Left ventricle myocardium superior (tissue), 1 donor: ENCODE measurements at places on chromosomes 2 and 18.

DNA sequence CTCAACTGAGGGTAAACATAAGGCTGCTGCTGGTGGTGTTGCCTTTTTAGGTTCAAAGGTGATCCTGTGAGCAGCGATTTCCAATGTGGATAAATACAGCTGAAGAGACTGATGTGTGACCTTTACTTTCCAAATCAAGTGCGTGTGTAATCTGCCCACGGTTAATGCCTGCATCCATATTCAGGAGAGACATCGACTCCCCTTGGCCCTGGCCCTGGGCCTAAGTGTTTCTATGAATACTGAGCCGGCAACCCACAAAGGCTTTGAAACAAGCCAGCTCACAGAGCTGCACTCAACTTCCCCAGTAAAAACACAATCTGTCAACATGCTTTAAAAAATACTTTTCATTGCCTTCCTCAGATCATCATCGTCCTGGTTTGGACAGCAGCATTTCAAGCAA, 1026.6 kb downstream of the TMEM182 start:
- DNase-seq, result no peak

DNA sequence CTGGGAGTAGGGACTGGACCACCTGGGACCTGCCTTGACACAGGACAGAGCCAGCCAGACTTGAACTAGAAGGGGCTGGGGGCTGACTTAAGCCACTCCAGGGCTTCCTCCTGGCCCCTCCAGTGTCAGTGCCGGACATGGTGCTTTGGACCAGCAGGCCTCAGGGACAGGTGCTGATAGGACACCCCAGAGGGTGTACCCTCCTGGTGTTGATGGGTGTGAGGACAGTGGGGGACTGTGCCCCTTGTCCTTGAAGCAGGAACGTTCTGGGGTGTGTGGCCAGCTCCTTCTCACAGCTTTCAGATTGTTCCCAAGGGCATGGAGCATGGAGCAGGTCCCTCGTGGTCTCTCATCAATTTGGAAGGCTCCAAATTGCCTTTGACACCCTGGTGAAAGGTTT, 6.8 kb downstream of the MAL start:
- DNase-seq, result peak; percentile 7

GRCh38 chr2:111190816-111191540, 70.3 kb downstream of the BCL2L11 start:
- no peak for DNase-seq

DNA sequence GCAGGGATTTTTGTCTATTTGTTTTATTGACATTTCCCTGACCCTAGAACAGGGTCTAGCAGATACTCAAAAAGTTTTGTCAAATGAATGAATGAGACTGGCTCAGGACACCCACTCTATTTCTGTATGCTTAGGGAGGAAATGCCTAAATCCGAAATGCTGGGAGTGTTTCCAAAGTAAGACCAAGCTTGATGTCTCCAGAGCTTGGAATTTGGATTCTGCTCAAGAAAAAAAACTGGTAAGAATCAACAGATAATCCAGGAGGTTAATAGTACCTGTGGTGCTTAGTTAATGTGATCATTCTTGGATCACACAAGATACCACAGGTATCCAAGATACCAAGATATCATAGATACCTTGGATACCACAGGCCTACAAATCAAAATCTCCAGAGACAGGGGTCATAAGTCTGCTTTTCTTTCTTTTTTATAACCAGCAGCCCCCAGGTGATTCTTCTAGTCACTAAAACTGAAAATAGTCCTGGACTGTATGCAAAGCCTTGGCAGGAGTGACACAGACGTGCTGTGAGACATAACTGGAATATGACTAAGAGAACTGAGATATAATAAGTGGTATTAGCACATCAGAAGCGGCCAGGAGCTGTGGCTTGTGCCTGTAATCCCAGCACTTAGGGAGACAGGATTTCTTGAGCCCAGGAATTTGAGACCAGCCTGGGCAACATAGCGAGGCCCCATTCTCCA, 39.9 kb upstream of the SP3 start:
- peak; percentile 46 for DNase-seq

GRCh38 chr2:100042562-100042961, 99.8 kb downstream of the AFF3 start:
- DNase-seq, result no peak

- no peak for DNase-seq
Observed at GRCh38 chr18:65822826-65823225, 72.0 kb downstream of the CDH7 start.

DNA sequence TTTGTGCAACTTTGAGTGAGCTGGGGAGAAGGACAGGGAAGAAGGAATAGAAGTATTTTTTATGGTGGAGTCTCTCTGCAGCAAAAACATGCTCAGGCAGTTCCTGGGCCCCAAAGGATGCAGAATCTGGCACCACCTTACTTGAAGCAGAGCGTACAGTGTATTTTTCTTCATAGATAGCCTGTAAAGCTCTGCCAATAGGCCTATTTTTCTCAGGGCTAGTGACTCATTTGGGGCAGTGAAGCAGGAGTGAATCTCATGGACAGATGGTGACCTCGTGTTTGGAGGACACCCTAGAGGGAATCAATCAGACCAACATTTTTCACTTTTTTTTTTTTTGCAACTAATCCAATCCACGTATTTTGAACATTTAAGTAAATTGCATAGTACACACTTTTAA, 268.1 kb upstream of the CXCR4 start:
- DNase-seq, result no peak

DNA sequence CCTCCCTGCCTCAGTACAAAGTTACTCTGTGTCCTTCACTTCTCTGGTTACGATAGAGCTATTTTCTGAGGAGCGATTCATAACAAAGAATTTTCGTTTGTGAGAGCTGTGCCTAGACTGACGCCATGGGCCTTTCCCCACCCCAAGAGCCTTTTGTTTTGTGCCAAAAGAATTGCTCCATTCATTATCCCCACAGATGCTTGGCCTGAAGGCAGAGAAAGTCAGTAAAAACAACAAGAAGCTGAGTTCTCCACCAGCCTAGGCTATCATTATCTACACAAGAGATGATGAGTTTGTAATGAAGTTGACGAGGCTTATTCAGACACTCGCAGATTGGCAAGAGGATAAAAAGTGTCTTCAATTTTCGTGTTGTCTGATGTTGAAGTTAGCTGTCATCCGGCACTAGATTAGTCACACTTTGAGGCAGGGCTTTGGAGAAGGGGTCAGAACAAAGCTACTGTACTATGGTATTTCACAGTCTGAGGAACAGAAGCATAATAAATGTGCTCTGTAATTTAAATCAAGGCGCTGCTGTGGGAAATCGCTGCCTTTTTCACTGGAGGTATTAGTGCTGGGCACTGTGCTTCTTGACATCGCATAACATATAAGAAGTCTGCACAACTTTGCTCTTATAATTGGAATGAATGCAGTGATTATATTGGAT, 278.4 kb upstream of the FIGN start:
- DNase-seq, result no peak

DNA sequence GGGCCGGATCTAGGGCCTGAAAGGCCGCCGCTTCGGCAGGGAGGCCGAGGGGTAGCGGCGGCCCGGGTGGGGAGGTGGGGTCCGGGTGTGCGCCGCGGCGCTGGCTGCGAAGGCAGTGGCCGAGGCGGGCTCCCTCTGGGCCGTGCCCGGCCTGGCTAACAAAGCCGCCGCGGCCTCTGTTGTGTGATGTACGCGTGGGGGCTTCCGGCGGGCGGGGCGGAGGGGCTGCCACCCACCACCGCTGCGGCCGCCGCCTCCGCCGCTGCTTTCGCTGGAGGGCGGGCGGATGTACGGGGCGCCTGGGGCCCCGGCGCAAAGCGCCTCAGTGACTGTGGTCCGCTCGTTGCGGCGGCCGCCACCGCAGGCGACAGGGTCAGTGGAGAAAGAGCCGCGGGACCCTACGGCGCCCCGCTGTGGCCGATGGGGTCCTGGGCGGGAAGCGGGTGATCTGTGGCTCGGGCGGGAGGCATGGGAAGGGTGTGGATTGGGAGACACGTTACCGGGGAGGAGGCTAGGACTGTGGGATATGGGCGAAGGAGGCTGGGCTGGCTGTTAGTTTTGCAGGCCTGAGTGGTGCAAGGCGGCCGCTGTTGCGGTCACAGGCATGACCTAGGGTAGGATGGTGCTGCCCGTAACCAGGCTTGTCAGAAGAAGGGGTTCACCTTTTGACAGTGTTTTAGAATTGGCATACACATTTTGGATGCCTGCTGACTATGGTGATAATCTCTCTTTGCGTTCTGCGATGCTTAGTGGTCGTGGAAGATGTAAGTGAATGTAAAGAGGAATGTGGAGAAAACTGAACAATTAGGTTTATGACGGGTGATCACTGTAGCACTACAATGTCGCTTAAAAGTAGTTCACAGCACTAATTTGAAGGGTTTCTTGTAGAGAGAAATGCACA, 662 bp downstream of the BZW1 start:
- peak; percentile 87 for DNase-seq

DNA sequence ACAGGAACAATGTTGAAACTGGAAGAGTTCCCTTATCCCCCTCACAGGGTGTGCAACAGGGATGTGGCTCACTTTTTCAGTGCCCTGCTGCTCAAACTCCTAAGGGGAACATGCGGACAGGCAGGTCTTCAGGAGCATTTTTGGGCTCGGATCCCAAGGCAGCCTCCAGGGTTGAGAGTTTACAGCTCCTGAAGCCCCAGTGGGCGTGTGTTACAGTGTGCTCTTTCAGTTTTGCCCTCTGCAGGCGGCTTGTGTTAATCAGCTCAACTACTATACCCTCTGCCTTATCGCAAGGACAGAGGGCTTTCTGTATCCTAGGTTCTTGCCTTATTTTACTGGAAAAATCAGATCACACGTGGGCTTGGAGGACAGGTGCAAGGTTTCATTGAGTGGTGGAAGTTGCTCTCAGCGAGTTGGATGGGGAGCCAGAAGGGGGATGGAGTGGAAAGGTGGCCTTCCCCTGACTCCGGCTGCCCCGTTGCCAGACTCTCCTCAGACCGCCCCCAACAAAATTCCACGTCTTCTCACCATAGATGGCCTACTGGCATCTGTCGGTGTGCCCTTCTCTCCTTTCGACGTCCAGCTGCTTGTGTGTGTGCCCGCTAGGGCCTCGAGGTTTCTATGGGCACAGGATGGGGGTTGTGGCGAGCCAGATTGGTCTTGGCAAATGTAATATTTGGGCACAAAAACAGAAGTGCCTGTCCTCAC, 541.9 kb downstream of the TMX3 start:
- no peak for DNase-seq

DNA sequence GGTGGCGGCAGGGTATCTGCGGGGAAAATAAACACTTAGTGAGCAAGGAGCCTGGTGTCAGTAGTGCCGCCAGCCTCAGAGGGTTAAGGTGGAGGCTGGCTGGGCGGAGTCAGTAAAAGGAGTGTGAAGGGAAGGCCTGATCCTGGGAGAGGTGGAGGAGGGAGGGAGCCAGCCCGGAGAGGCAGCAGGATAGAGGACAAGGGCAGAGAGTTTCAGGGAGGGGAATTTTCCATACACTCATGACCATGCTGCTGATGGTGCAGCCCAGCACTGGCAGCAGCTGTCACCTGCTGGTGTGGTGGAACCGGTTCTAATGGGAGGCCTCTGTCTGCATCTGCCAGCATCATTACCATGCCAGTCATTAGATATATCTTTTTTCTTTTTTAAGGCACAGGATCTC, 2.0 kb upstream of the TEX44 start:
- no peak for DNase-seq

DNA sequence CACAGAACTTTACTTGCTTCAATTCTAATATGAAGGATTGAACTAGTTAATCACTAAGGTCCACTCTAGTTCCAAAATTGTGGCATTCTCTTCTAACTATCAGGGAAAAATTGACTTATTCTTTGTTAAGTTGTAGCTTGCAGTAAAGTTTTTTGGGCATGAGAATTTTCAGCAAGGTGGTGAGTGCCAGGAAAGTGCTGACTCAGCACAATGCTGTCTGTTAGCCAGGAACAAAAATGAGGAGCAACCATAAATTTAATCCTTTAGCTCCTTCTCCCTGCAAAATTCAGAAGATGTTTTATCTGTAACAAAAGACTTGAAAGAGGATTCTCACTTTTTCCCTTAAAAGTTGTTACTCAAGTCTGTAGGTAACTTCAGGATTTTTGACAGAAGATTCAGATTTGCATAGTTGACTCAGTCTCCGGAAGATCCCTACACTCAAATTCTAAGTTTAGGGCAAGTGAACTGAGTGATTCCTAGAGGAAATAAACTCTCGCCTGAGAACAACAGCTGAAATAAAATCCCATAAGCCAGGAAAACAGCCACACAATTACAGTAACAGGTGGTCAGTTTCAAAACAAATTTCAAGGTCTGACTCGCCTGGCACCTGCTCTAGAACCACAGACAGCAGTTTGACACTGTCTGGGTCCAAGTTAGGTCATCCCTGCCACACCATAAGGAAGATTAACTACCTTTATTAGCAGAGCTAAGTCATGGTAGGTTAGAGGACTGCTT, 20.2 kb upstream of the DARS1 start:
- no peak for DNase-seq

DNA sequence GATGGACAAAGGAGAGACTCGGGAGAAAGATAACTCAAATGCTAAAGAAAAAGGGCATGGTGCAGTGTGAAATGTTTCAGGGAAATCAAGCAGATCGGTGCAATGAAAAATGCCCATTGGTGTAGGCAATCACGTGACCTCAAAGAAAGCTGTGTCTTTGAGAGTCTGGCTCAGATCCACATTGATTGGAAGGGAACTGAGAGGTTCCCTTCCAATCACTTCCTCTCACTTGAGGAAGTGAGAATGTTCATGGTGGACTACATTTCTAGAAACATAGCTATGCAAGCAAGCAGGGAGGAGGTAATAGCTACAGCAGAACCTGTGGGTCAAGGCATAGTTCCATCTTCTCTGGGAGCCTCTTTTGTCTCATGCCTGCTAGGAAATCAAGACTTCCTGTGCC, 187.4 kb downstream of the LPIN1 start:
- DNase-seq, result no peak

DNA sequence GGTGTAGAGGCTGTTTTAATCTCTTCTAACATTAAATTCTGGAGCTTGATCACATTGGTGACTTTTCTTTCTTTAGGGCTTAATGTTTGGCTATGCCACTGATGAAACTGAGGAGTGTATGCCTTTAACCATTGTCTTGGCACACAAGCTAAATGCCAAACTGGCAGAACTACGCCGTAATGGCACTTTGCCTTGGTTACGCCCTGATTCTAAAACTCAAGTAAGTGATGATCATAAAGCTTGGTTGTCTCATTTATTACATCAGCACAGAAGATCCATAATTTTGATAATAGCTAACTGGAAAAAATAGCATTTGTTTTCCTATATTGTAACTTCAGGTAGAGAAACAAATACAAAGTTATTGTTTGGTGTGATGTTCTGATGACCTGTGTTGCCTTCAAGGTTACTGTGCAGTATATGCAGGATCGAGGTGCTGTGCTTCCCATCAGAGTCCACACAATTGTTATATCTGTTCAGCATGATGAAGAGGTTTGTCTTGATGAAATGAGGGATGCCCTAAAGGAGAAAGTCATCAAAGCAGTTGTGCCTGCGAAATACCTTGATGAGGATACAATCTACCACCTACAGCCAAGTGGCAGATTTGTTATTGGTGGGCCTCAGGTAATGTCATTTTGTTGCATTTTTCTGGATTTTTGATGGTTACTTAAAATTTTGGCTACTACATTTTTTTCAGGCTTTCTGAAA, 2.9 kb downstream of the MAT2A start:
- no peak for DNase-seq

DNA sequence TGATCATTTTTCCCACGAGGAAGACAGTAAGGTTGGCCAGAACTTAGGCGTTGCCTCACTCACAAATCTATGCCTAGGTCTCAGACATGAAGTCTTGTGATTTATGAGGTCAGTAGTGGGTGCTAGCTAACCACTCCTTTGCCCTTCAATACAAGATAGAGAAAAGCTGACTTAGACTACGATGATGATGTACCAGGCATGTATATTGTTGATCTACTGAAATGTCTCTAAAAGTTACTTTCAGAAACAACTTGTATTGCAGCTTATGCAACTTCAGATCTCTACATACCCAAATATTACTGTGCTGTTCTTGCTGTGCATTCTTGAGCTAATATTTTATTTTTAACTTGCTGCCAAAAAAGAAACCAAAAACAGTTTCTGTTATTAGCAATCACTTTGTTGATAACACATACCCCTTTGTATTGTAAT, 30.6 kb downstream of the MAPRE2 start:
- no peak for DNase-seq
